ENCODE measurements at places on chromosomes 7 and 10.

- DNase-seq, result peak; percentile 79
Observed at GRCh38 chr7:15780271-15780670, 93.8 kb upstream of the MEOX2 start.

DNA sequence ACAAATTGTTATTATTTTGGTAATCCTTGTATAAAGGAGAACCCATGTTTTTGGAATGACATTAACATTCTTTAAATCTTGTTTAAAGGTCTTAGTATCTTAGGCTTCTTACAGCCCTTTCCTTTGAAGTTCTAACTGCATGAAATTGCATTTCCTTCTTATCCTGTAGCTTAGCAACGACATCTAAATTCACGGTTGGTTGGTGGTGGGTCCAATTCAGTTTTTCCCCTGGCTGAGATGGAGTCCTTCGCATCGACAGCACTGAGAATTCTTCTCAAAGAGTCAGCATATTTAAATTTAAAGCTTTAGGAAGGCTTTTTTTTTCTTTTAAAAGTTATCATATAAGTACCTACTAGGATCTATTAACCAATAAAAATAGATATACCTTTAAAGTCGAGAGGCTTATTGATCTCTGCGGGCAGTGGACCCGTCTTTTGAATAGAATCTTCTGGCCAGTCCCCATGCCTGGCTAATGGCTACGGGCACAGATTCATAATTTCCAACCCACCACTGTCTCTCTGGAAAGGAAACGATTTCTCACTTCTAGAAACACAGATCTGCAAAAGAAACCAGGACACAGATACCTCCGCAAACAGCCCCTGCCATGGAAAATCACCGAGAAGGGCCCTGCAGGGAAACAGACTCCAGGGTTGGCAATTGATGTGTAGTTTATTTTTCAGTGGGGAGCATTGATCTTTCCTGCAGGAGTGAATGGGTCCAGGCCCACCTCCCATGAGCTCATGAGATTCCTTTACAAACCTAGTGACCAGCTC is 63.4 kb downstream of the RAMP3 start:
- no peak for DNase-seq

DNA sequence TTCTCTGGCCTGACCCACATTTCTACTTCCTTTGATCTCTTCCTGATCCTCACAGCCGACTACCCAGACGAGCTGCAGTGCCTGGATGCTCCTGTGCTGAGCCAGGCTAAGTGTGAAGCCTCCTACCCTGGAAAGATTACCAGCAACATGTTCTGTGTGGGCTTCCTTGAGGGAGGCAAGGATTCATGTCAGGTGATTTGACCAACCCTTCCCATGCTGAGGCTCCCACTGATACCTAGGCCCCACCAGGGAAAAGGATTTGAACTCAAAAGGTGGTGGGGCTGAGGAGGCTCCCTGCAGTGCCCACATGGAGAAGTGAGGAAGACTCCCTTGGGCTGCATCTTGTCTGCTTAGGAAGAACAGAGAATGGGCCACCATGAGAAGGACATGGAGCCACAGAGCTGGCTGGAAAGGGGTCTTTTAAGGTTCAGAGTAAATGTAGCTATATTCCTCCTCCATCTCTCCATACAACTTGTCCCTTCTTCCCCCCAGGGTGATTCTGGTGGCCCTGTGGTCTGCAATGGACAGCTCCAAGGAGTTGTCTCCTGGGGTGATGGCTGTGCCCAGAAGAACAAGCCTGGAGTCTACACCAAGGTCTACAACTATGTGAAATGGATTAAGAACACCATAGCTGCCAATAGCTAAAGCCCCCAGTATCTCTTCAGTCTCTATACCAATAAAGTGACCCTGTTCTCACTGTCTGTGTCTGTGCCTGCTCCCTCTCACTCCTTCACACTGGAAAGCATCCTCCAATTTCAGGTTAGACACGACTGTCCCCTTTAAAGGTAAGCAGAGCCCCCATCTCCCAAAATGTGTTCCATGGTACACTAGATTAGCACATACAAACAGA is 3.3 kb downstream of the PRSS1 start:
- DNase-seq, result no peak

DNA sequence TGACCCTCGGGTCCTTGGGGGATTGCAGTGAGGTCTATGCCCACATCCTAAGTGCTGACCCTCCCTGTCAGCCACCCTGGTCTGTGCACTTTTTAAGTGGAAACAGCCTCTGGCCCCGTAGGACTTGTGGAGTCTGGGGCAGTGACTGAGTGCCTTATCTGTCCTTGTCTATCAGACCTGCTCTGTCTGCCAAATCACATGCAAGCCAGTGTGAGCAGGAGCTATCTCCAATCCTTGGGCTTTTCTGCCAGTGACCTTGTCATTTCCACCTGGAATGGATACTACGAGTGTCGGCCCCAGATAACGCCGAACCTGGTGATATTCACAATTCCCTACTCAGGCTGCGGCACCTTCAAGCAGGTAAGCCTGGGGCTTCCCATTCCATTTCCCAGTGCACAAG is 62.7 kb downstream of the C10orf120 start:
- no peak for DNase-seq

DNA sequence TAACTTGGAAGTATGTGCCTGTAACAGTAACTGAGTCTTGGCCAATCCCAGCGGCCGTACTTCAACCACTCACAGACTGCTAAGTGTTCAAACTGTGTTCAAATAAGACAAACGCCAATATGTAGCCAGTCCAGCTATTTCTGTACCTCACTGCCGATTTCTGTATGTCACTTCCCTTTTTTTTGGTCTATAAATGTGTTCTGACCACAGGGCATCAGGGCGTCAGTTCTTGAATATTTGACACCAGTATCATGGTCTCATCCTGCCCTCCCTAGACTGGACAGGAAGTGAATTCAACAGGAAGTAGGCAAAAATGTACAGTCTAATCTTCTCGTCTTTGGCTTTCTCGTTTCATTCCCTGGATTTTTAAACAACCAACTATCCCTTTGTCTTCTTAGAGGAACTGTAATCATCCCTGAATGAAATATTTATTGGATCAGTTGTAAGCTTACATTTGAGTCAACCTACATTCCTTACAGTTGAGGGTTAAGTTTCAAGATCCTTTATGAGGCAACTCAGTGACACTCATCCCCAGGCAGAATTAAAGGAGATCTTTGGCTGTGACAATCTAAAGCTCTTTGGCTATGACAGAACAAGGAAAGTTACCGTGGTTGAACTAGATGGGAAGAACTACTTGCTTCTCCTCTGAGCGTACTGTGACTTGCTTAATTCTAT is 232.7 kb downstream of the NSUN6 start:
- DNase-seq, result no peak

GRCh38 chr10:53387562-53387961 is 615.0 kb upstream of the MBL2 start:
- no peak for DNase-seq

- no peak for DNase-seq
Observed at GRCh38 chr10:92219559-92219958, 71.3 kb downstream of the CPEB3 start.

DNA sequence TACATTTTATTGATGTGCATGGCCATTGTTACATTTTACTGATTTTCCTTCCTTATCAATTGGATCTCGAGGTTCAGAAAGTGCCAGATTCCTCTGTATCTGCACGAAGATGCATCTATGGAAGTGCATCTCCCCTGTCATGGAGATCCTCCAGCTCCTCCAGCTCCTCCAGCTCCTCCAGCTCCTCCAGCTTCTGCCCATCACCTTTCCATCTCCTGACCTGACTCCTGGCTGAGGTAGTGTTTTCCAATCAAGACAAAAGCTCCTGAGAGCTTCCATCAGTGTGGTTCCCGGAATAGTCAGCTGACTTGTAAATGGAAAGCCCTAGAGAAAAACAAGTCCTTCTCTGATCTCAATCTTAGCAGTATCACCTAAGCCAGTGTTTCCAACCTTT is 90.8 kb upstream of the KLF6 start:
- no peak for DNase-seq

- DNase-seq, result peak; percentile 92
Observed at GRCh38 chr10:72308320-72308987, 34.7 kb downstream of the DDIT4 start.

DNA sequence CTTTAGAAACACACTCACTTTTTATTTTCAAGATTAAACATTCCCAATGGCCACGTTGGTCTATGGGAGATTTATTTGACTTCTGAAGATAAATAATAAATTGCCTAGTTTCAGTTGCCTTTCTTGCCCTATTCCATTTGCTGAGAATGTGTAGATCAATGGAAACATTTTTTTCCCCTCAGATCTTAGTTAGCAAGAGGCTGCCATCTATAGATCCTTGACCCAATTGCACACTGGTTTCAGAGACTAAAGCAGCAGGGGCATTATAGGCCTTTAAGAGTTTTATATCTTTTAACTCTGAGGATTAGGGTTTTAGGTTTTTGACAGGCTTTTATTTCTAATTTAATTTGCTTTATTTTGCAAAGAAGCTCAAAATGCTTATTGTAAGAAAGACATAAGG is 163.2 kb upstream of the GPR26 start:
- DNase-seq, result no peak

GRCh38 chr7:113113912-113114311 is 4.4 kb downstream of the SMIM30 start:
- peak; percentile 31 for DNase-seq

DNA sequence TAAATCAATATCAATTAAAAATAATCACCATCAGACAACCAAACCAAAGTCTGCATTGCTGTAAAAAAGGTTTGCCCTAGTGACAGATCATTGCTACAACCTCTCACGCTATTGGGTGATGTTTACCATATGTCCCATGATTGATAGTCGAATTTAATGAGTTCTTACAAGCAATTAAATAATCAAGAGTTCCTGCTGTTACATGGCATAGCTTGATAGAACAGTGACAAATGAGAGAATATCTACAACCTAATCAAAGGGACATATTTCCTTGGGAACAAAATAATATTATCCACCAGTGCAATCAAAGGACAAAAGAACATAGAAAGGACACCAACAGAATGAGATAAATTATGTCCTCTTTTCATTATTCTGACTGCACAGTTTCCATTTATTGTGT is 387.4 kb downstream of the ETV1 start:
- no peak for DNase-seq

- peak; percentile 61 for DNase-seq
Observed at GRCh38 chr7:123871998-123872867, 27.3 kb downstream of the HYAL4 start.

Data from LHCN-M2 (cell line).